ENCODE measurements at places on chromosomes 4 and X.

DNA sequence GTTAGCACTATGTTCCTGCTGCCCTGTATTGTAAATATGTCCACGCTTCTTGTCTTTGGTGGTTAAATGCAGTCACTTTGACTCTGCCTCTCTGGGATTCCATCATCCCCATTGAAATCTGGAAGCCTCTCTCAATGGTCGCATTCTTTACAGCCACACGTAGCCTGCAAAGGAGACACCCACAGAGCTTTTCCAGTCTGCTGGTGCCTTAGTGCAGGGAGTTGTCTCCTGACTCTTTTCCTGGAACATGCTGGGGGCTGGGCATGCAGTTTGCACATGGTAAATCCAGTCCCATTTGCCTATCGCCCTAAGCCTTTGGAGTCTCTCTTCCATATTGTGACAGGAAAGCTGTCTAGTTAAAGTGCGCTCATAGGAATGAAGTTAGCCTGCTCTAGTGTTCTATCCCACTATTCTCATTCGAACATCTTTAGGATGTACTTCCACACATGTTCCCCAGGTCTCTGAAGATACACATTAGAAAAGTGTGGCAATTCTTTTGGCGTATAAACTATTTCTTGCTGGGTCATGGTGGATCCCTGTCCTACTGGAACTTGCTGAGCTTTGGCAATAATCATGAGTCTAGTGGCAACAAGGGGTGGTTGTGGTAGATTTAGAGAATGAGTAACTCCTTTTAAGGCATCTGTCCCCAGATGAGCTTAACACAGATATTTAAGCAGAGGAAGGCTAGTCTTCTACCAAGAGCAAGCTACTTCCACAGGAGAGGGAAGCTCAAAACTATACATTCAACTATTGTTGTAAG, 33.7 kb downstream of the COQ2 start:
- no peak for DNase-seq

DNA sequence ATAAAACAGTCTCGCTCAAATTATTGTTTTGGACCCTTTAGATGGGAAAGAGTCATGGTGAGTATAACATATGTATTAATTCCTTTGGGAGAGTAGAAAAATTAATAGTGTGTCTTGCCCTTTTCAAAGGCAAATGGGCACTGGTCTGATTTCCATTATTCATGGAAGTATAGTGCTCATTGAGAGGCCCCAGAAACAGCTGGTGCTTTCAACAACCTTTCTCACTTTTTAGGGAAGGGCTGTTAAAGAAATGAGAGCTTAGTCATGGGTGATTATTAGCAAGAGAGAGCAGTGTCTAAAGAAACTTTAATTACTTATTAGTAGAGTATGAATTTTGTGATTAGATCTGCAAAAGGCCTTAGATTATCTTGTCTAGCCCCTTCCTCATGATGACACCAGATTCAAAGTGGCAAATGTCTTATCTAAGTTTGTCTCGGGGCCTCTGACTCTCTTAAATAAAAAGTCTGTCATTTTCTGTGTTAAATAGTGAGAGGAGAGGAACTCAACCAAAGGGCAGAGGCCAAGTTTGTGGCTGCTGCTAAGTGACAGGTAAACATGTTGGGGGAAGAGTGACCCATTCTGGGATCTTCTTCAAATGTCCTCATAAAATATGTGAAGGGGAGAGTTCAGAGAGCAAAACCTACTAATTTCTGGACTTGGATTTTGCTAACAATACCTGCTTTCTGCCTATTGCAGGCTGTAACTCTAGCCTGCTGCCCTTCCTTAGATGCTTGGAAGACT, 110.6 kb downstream of the REPS2 start:
- no peak for DNase-seq

DNA sequence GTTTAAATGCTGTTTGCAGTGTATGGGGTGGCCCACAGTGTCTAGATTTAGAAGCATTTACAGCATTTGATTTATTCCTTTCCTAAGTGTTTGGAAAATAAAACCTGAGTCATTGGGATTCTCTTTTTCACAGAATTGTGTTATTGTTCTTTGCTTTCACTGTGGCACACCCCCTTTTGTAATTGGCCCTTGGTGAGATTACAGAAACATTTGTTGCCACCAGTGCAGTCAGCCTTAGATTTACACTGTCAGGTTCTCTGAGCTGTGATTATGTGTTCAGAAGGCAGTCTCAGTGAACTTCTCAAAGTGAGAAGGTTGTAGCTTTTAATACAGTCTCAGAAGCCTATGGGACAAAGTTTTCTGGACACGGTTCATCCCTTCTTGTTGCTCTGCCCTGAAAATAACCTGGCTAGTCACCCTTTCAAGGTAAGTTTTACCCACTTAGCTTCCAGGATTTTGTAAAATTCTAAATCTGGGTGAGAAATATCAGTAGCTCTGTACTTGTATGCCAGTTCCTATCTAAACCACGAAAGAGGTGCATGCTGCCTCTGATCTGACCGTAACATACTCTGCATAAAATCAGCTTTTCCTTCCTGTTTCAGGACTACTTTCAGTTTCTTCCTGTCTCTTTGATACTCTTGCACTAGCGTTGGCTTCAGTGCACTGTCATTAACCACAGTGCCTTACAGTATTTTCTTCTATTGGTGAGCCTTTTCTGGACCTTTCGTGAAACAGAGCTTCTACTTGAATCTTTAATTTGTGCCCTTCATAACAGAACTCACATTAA, 12.6 kb downstream of the RUFY3 start:
- DNase-seq = no peak

GRCh38 chr4:147780137-147780777, 48.4 kb downstream of the ARHGAP10 start:
- no peak for DNase-seq

- DNase-seq = no peak
Observed at GRCh38 chrX:44961817-44962607, 89.0 kb downstream of the KDM6A start.

DNA sequence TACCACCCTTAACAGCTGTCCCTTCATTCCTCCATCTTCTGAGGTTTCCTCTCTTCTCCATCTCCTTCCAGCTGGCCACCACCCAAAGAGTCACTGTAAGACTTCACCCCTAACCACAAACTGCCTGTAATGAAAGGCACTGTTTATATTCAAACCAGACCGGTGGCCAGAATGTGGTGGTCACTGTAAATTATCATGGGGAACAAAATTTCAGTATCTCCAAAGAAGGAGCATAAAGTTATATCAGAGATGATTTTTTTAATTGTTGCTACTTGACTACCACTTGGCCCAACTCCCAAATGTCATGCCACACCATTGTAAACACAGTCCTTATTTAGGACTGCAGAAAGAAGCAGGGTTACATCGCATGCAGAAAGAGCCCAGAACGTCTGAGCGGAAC, 44.8 kb downstream of the SMARCA1 start:
- no peak for DNase-seq

GRCh38 chr4:104818579-104818978, 323.9 kb upstream of the CXXC4 start:
- no peak for DNase-seq

DNA sequence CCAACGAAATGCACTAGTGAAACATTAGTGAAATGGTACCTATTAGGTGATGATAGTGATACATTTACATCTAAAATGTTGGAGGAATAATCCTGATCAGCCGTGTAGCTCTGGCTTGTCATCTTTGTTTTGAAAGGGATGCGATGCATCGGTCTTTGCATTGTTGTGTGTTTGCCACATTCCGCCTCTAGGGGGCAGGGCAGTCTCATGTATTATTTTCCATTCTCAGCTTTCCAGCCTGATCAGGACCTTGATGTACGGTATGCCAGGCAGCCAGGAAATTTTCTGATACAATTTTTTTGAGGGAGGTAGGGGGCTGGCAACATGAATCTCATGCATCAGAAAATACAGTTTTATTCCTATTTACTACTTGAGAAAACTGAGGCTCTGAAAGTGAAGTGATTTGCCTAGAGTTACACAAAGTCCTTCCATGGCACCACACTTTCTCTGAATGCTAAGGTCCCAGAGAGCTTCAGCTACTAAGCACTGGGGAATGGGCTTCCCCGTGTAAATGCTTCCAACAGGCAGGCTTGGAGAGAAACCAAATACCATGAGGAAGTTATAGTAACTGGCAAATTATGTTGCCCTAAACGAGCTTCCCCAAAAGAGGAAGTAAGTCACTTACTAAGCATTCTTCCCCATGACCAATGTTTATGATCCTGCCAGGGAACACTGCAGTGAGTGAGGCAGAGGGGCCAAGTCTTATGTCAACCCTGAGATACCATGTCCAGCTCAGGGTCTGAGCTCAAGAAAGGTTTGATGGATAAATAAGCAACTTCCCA, 31.8 kb upstream of the IQSEC2 start:
- DNase-seq = peak; percentile 2

- DNase-seq = no peak
Observed at GRCh38 chrX:78950009-78950835, 5.0 kb downstream of the P2RY10 start.

- DNase-seq = no peak
Observed at GRCh38 chrX:150038315-150038714, 100.0 kb upstream of the EOLA2 start.

DNA sequence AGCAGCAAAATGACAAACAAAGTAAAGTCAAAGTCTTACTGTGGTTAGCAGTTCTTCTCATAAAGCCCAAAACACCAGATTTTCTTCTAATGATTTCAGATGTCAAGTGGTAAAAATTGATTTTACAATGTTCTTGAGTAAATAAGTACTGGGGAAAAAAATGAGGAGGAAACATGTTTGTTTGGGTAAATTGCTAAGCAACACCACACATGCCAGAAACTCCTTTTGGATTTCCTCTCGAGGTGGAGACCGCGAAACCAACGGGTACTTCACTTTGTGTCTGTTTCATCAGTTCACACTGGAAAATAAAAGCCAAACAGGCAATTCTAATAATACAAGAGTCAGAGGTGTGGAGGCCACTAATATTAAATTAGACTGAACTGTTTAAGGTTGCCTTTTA, 4.6 kb upstream of the PKD2 start:
- no peak for DNase-seq

DNA sequence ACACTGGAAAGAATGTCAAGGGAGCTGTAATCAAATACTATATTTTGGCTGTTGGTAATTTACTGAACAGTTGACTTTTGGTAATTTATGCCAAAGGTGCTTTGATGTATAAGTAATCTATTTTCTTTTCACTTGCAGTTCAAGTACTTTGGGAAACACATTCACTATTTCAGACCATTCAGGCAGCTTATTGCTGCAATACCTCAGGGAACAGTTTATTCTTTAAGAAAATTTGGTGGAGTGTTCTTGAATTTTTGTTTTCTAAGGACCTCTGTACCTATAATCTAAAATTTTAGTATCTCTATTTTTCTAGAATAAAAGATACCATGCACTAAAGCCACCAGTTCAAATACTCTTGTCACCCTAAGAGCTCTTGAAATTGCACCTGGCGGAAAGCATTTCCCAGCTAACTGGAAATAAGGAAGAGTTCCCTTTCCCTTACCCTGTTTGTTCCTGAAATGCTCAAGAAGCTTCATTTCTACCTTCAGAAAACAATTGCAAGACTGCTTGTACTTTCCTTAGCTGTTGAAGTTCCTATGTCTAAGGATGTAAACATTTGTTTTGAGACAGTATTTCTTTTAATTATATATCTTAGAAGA, 633.5 kb upstream of the FAT1 start:
- no peak for DNase-seq

- peak; percentile 4 for DNase-seq
Observed at GRCh38 chr4:79917246-79917645, 155.8 kb downstream of the ANTXR2 start.

DNA sequence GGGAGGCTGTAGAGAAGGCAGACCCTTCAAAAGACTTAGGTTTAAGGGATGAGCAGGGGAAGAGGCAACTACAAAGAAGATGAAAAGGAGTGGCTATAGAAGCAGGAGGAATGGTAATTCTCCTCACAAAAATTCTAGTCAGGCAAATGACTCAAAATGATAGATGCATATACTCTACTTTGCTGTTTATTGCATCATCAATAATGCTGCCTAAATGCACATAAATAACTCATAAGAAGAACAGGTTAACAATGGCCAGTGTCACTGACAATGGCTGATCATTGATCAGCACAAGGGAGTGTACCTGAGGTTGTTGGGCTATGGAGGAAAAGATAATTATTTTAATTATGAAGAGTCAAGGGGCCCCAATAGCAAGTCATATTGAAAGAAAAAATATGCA, 184.7 kb upstream of the ETNPPL start:
- no peak for DNase-seq

Measured in GOT3 (cell line).